ENCODE measurements at places on chromosomes 12 and 14.

- no peak for DNase-seq
Measured at GRCh38 chr12:81539279-81539678, 219.9 kb downstream of the PPFIA2 start.

- no peak for DNase-seq
Measured at GRCh38 chr12:130752692-130753230, 36.7 kb upstream of the RIMBP2 start.

GRCh38 chr14:70803321-70804310 is 5.7 kb downstream of the MAP3K9 start:
- DNase-seq: no peak

GRCh38 chr14:76962303-76962660 is 66.2 kb downstream of the IRF2BPL start:
- DNase-seq: no peak

GRCh38 chr12:4177262-4177661 is 96.3 kb upstream of the CCND2 start:
- no peak for DNase-seq

DNA sequence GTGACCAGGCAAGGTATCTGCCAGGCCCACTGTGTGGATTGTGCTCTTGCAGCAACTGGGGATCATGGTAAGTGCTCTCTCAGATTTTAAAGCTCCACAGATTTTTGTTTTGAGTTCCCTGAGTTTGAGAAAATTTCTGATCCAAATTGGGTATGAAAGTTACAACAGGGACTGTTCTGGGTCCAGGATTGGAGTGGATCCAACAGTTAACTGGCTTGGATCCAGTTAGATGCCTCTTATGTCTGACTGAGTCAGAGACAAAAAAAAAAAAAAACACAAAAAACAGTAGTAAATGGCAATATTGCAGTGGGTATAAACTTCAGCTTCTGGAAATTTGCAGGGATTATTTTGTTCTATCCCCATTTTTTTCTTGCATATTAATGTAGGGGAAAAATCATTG is 598.8 kb downstream of the C12orf50 start:
- no peak for DNase-seq

DNA sequence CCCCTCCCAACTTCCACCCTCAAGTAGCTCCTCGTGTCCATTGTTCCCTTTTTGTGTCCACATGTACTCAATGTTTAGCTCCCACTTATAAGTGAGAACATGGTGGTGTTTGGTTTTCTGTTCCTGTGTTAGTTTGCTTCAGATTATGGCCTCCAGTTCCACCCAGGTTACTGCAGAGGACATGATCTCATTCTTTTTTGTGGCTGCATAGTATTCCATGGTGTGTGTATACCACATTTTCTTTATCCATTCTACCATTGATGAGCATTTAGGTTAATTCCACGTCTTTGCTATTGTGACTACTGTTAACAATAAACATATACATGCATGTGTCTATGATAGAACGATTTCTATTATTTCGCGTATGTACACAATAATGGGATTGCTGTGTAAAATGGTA is 362.6 kb downstream of the TMTC2 start:
- no peak for DNase-seq

GRCh38 chr14:55097881-55098560 is 31.0 kb upstream of the LGALS3 start:
- DNase-seq: no peak

- DNase-seq: no peak
Measured at GRCh38 chr14:56199982-56200577, 81.9 kb downstream of the PELI2 start.

- DNase-seq: no peak
Measured at GRCh38 chr12:124162151-124163110, 132.5 kb upstream of the RFLNA start.

- no peak for DNase-seq
Measured at GRCh38 chr14:47746986-47747385, 71.6 kb upstream of the MDGA2 start.

DNA sequence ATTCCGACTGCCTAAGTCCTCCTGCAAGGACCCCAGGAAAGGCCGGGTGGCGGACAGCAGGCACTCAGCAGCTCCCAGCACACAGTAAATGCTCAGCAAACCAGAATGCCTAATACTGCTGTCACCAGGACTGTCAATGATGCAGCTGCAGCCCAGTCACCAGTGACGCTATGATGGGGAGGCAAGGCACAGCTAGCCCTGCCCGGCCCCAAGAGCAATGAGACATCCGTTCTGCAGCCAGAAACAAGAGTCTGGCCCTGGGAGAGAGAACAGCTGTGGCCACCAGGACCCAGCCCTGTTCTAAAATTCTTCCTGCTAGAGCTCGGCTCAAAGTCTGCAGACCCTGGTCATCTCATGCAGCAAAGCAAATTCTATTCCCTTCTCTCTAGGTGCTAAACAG is 69.8 kb downstream of the NCOR2 start:
- DNase-seq: peak; percentile 41

DNA sequence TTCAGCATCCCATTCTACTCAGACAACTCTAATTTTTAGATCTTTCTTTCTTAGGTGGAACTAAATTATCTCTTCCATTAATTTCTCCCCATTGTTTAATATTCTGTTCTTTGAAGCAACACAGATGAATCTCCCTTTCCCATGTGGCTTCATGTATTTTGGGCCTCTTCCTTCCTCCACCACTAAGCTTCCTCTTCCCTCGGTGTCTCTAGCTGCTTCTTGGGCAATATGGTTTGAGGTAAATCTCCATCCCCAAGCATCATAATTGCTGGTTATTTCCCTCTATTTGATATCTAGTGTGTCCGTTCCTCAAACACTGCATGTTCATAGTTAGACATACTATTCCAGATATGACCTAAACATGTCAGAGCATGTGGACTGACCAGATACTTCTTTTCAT is 119.2 kb downstream of the PELI2 start:
- no peak for DNase-seq

DNA sequence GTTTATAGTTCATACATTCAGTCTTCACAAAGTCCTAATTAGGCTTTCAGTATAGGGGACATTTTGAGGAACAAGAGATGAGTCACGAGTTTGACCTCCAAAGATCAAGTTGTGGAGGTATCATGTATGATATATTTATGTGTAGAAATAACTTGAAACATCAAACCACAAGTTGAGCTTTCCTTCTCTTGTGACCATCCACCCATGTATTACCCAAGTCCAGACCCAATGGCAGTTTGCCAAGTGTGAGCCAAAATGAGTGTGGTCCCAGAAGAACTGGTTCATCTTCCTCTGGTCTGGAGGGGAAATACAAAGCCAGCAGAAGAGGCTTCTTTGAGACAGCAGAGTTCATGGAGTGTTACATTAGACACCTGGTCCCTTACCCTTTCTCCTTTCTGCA is 104.9 kb downstream of the ATP23 start:
- no peak for DNase-seq

DNA sequence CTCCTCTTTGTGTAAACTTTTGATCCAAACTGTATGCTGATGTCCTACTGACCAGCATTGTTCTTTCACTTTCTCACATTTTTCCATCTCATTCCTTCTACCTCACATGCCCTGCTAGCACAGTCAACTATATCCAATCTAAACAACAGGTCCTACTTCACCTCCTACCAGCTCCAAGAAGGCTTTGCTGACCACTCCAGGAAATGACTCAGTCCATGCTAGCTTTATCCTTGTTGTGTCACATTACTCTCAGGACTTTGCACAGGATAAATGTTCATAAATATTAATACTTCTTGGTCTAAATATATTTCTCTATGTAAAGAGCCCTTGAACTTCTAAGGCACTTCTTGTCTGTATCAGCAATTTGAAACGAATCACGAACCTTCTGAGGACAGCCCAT is 64.9 kb upstream of the PCED1B start:
- DNase-seq: no peak

DNA sequence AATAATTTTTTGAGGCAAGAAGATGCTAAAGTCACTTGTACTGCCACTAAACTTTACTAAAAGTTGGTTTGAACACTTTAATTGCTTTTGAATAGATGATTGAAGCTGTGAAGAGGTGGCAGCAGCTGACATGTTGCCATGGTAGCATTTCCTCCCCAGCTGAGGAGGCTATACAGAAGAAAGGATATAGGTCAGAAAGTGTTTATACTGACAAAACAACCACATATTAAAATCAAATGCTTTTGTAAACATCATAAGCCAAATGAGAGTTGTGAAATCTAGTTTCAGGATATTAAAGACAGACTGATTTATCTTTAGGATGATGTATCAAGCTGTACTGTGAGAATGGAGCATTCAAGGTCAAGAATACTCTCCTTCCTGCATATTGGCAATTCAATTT is 41.7 kb downstream of the TSPAN19 start:
- no peak for DNase-seq

- no peak for DNase-seq
Measured at GRCh38 chr12:109497675-109498074, 20.2 kb downstream of the UBE3B start.

- DNase-seq: no peak
Measured at GRCh38 chr12:72676556-72676955, 404.4 kb downstream of the TRHDE start.

DNA sequence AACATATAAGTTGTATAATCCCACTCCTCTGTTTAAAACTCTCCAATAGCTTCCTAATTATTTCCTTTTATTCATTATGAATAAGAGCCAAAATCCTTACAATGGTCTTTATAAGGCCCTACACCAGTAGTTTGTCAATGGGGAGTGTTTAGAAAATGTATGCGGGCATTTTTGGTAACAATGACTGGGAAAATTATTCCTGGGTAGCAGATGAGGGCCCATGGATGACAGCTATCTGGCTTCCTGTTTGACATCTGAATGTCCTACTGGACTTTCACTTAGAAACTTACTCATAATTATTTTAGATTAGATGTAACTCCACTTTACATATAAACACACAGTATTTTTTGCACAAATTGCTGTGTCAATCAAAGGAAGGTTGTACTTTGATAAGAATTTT is 101.2 kb downstream of the PAPLN start:
- no peak for DNase-seq

Measured in substantia nigra (tissue), 51 donors.